ENCODE measurements at places on chromosomes 2 and 18.

DNA sequence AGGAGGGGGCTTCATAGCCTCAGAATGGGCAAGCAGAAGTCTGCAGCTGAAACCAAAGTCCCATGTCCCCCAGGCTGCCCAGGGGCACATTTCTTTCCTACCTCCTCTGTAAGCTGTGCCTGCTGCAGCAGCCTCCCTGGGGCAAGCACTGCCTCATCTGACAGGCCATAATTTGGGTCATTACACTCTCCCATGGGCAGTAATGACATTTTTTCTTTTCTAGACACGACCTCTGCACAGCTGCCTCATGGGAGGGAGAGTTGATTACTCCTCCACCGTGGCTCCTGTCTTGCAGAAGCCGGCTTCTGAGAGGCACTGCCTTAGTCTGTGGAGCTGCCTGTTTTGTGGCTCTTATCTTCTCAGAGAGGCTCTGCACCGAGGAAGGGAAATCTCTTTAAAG lies 268.9 kb downstream of the TDRD15 start:
- no peak for DNase-seq

- no peak for DNase-seq
Observed at GRCh38 chr2:25720575-25720974, 47.2 kb upstream of the DTNB start.

DNA sequence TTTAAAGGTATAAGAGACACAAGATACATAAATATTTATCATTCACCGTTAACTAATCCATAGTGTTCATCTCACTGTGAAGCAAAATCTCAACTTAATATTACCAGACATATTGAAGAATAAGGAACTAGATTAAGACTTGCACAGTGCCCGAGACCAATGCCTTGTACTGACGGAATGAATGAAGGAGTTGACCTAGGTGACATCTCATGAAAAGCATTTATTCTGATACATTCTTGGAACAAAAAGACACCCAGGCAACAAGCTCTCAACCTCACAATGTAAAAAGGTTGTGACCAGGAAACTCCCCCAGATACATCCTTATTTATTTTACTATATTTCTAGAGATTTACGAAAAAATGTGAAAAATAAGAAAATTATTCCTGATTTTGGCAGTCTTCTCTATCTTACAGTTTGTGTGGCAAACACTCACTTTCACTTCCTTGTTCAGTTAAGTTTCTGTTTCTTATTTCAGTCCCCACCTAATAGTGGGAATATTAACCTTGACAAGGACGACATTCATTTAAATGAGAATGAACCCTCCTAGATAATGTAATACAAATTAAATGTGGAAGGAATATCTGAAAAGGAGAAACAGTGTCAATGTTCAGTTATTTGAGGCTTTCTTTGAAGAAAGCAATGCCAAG lies 28.4 kb downstream of the M1AP start:
- no peak for DNase-seq

DNA sequence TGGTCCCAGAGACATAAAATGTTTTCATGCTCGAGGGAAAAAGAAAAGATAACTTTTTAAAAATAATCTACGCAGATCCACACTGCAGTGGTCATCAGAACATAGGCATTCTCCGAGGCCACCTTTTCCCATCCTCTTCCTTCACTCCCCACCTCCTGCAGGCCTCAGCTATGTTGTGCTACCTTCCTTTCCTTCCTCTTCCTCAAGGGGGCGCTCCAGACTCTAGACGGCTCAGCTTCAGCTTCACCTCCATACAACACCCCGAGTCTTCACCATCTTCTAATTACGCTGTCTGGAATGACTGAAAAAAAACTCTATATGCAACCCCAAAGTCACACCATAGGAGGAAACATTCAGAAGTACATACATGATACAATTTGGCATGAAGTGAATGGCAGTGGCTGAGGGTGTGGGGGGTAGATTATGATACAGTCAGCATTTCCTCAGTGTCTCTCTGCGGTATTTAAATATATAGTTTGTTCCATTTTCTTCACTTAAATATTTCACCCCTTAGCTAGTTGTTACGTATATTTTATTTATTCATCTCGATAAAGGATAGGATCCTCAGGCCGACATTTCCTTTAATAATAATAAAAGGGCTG lies 583.6 kb downstream of the IRS1 start:
- DNase-seq, result peak; percentile 12

DNA sequence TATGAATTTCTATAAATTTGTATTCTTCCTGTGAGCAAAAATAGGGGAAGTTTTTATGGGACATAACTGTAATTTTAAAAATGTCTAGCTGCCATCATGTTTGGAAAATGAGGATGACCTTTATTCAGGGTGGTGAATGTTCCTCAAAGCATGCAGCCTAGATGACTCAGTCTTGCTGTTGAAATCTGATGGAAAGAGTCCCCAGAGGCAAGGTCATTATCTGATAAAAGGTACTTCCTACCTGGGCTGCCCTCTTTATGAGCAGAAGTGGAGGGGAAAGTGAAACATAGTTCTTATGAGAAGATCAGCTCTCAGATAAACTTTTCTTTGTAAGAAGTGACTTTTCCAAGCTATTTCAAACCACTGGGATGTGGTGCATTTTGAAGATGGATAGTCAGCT lies 1144.7 kb upstream of the PIK3C3 start:
- DNase-seq, result no peak

DNA sequence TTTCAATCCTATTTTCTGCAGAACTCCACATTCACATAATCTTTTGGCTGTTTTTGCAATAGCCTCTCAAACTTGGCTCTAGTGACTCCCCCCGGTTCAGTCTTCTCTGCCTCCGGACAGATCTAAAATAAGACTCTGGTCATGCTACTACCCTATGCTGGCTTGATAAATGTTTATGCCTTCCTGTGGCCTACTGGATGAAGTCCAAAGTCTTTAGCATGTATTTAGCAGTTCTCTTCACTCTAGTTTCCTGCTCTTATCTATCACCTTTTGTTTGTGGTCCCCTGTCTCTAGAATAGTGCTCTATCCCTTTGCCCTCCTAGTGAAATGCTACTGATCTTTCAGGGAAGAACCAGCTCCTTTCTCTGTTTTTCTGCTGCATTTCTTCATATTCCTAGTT lies 14.4 kb downstream of the ADCYAP1 start:
- no peak for DNase-seq

- DNase-seq, result no peak
Observed at GRCh38 chr2:20942646-20943125, 101.2 kb downstream of the APOB start.

DNA sequence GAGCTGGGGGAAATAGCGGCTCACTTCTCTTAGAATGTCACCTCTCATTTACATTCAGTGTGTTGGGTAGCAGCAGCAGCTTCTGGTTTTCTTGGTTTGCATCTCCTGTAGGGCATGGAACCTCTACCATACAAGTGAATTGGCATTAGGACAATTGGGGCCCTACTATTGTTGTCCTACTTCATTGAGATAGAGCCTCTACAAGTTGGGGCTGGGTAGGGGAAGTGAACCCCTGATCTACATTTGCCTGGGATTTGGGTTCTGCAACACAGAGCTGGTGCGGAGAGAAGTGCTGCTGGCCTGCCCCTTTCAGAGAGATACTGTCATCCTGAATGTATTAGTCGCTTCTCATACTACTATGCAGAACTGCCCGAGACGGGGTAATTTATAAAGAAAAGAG lies 391.6 kb upstream of the HS6ST1 start:
- DNase-seq, result no peak

- no peak for DNase-seq
Observed at GRCh38 chr2:844715-845114, 105.9 kb upstream of the SNTG2 start.

DNA sequence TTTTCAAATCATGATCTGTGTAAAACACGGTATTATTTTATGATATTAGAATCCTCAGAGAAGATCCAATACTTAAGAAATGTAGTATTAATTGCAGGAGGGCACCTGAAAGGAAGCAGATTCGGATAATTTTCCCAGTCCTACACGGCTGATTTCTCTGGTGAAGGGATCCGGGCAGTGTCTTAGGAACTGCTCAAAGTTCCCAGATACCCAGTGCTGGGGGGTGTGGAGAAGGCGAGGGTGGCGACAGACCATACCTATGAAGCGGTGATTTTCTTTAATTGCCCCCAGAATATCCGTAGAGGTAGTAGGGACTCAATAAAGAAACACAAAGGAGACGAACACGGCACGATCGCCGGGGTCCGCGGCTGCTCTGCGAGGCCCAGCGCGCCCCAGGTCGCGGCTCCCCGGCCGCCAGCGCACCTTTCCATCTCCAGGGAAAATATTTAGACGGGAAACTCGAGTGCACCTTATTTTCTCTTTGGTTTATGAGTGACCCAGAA lies 1.4 kb upstream of the SOX11 start:
- no peak for DNase-seq

- DNase-seq, result no peak
Observed at GRCh38 chr2:97734061-97735051, 21.0 kb downstream of the ZAP70 start.
